ENCODE measurements at places on chromosomes 2 and 18. TPM values are rescaled to one million over a fixed set of nuclear protein-coding genes. Genes with fewer than 3 reads are reported as not detected.

The ZSWIM2 gene
- not detected for total RNA-seq

The BIN1 gene
- 149 TPM for total RNA-seq

The UGT1A4 gene
- not detected for total RNA-seq

The BCL2 gene
- 201 TPM for total RNA-seq

The GALNT3 gene
- 2.8 TPM for total RNA-seq

The SP140 gene
- total RNA-seq = 66.8 TPM

The LRRTM4 gene
- total RNA-seq = not detected

The CD8B2 gene
- total RNA-seq = 3.2 TPM

The WDR75 gene
- 48.6 TPM for total RNA-seq

The ABCG8 gene
- total RNA-seq = not detected

The APOB gene
- not detected for total RNA-seq

The TSPYL6 gene
- total RNA-seq = not detected

The RNF125 gene
- total RNA-seq = 36.0 TPM

The ASTL gene
- total RNA-seq = 1.4 TPM

The CFAP65 gene
- not detected for total RNA-seq

The NETO1 gene
- not detected for total RNA-seq

The TEX44 gene
- not detected for total RNA-seq

The TCF23 gene
- not detected for total RNA-seq

The METAP1D gene
- total RNA-seq = 7.6 TPM

The COX5B gene
- total RNA-seq = 142 TPM

The CHRNG gene
- not detected for total RNA-seq

The LTBP1 gene
- 0.50 TPM for total RNA-seq

The LHCGR gene
- not detected for total RNA-seq

The FSHR gene
- not detected for total RNA-seq

The RAMP1 gene
- 1.1 TPM for total RNA-seq

The MTERF4 gene
- total RNA-seq = 107 TPM

The SPR gene
- 0.58 TPM for total RNA-seq

The TMEM247 gene
- not detected for total RNA-seq

The POTEJ gene
- not detected for total RNA-seq

The NGEF gene
- total RNA-seq = not detected

The C2orf80 gene
- total RNA-seq = not detected

The MXD1 gene
- total RNA-seq = 29.5 TPM

The SIX3 gene
- not detected for total RNA-seq

The REG1A gene
- total RNA-seq = not detected

The TEKT4 gene
- not detected for total RNA-seq

The SLC30A3 gene
- 0.26 TPM for total RNA-seq

The FAM136A gene
- total RNA-seq = 29.7 TPM

The VWC2L gene
- not detected for total RNA-seq

The NRBP1 gene
- total RNA-seq = 99.1 TPM

The RSAD2 gene
- 9.2 TPM for total RNA-seq

The XDH gene
- total RNA-seq = not detected

The CTAGE1 gene
- not detected for total RNA-seq

The ACADL gene
- not detected for total RNA-seq

The ELOA2 gene
- total RNA-seq = not detected

The FKBP7 gene
- 0.44 TPM for total RNA-seq
